ENCODE measurements at places on chromosomes 11 and 22.

DNA sequence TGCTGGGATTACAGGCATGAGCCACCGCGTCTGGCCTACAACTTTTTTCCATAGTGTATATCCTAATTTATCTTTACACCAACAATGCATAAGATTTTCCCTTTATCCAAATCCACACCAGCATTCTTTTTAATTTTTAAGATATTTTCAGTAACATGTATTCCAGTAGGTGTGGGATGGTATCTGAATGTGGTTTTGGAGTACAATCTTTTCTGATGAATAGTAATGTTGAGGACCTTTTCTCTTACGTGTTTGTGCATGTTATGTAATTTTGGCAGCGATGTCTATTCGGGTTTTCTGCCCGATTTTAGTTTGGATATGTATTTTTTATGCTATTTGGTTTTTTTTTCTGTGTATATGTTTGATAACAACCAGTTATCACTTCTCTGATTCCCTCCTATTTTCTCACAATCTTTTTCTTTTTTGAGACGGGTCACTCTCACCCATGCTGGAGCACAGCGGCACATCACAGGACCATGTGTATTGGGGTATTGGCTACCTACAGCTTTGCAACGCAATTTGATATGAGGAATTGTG lies 114.6 kb upstream of the GRK3 start:
- no peak for DNase-seq

- DNase-seq, result no peak
Observed at GRCh38 chr11:94127638-94128037, 1.0 kb upstream of the PANX1 start.

GRCh38 chr11:14300661-14301304 lies 58.2 kb downstream of the RRAS2 start:
- DNase-seq, result peak; percentile 76

- DNase-seq, result peak; percentile 56
Observed at GRCh38 chr22:27135031-27135981, 477.9 kb downstream of the MIAT start.

DNA sequence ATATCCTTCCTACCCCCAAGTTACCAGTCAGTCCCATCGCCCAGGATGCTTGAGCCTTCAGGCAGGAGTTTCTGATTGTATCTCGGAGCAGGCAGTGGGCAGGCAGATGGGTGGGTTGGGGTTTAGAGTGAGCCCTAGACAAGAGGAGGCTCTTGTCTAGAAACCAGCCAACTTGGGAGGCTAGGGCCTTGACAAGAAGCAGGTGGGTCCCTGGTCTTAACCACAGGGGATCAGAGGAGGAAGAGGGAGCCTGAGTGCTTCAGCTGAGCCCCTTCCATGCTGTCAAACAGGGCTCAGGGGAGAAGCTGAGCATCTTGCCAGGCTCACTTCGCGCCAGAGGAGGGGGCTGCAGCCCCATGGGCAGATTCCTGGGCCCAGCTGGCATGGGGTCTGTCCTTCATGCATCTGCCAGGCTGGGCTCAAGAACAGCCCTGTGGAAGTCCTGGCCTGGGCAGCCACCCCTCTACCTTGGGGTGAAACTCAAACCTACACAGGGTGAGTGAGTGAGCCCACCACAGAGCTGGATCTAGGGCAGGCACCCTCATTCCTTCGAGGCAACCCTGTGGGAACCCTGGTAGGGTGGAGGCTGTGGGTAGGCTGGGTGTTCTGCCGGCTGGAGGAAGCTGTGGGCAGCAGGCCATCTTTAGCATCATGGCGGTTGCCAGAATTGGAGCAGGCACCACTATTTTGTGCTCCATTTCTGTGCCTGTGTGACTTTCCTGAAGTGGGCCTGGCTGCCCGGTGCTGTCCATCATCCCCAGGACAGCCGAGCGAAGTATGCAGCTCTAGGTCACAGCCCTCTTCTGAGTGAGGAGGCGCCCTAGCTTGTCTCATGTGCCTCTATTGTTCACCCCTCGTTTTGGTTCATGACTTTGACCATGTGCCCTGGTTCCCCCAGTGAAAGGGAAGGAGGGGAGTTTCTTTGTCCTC lies 108.1 kb downstream of the MORC2 start:
- DNase-seq, result no peak

DNA sequence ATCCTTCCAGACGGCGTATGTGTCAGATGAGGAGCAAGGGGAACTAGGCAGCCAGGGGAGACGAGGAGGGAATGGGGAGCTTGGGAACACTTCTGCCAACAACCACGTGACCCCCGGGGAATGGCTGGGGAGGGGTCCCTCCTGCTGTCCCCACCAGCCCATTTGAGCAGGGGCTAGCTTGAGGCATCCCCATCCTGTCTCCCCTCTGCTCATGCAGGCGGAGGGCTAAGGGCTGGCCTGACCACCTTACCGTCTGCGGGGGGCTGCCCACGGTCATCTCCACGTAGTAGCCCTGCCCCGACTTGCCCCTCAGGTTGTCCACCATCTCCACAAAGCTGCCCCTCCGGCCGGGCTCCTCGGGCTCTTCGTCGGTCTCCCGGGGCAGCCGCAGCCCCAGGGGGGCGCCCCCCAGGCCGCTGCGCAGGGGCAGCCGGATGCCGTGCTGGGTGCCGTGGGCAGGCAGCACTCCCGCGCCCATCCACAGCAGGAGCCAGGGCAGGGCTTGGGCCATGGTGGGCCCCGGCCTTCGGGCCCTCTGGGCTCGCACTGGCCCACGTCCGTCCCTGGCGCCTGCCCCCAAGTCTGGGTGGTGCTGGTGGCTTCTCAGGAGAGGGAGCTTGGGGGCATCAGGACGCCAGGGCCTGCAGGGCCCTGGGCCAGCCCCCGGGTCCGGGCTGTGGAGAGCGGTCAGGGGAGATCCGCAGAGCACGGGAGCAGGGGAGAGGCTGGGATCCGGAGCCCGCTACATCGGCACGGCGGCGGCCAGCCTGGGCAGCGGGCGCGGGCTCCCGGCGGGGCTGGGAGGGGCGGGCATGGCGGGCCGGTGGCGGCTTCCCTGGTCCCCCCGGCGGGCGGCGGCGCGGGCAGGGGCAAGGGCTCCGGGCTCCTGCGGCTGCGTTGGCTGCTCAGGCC lies 515 bp downstream of the BACE1 start:
- no peak for DNase-seq

DNA sequence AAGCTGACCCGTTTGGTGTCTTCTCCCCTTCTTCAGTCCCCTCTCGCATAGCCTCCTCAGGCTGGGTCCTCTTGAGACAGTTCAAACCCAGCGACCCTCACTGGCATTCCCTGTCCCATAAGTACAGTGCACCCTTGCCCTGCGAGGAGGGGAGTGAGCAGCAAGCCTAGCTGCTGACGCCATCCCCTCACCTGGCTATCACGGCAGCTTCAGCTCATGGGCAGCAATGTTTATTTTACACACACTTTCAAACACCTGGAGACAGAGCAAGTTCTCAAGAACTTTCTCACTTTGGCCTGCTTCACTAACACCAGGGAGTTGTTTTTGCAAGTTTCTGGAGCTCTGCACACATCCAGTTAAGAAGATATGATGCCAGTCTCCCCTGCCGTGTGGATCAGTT lies 189.6 kb upstream of the E2F8 start:
- DNase-seq, result no peak

DNA sequence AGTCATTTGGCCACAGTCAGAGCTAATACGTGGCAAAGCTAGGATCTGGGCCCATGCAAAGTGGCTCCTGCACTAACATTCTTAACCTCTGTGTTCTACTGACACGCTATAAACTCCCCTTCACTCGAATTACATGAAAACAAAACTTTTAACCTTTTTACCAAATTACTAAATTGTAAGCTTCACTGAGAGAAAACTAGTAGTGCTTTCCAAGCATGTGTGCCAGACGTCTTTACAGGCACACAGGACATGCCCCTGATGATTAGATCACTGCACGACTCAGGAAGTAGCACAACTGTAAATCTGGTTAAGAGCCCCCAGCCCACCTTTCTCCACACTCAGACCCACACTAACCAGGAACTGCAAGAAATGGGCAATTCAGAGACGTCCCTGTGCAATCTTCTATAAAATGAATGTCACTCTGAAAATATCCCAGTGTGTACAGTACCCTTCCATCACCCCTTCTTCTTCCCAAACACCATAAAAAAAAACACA lies 16.1 kb downstream of the PHF21A start:
- DNase-seq, result no peak

- DNase-seq, result no peak
Observed at GRCh38 chr22:47294576-47294975, 532.1 kb downstream of the TBC1D22A start.

DNA sequence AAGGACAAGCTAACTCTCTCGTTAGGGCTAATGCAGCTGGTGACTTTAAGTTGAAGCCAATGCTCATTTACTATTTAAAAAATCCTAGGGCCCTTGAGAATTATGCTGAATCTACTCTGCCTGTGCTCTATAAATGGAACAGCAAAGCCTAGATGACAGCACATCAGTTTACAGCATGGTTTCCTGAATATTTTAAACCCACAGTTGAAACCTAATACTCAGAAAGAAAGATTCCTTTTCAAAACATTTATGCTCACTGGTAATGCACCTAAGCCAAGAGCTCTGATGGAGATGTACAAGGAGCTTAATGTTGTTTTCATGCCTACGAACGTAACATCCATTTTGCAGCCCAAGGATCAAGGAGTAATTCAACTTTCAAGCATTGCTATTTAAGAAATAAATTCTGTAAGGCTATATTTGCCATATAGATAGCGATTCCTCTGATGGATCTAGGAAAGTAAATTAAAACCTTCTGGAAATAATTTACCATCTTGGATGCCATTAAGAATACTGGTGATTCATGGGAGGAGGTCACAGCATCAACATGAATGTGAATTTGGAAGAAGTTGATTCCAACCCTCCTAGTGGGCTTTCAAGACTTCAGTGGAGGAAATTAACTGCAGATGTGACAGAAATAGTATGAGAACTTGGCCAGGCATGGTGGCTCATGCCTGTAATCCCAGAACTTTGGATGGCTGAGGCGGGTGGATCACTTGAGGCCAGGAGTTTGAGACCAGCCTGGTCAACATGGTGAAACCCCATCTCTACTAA lies 14.5 kb downstream of the XNDC1N start:
- DNase-seq, result peak; percentile 47

DNA sequence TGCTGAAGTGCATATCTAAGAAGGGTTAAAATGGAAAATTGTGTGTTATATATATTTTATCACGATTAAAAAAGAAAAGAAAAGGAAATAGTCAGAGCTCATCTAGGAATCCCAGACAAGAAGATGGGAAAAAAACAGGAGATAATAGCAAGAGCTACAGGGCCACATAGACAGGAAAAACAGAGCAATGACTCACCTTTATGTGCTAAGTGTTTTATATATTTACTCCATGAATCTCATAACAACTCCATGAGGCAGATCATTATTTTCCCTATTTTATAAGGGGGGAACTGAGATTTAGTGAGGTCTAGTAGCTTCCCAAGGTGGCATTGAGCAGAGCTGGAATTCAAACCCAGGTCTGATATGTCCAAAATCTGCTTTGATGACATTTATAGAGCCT lies 18.1 kb upstream of the ELF5 start:
- no peak for DNase-seq

DNA sequence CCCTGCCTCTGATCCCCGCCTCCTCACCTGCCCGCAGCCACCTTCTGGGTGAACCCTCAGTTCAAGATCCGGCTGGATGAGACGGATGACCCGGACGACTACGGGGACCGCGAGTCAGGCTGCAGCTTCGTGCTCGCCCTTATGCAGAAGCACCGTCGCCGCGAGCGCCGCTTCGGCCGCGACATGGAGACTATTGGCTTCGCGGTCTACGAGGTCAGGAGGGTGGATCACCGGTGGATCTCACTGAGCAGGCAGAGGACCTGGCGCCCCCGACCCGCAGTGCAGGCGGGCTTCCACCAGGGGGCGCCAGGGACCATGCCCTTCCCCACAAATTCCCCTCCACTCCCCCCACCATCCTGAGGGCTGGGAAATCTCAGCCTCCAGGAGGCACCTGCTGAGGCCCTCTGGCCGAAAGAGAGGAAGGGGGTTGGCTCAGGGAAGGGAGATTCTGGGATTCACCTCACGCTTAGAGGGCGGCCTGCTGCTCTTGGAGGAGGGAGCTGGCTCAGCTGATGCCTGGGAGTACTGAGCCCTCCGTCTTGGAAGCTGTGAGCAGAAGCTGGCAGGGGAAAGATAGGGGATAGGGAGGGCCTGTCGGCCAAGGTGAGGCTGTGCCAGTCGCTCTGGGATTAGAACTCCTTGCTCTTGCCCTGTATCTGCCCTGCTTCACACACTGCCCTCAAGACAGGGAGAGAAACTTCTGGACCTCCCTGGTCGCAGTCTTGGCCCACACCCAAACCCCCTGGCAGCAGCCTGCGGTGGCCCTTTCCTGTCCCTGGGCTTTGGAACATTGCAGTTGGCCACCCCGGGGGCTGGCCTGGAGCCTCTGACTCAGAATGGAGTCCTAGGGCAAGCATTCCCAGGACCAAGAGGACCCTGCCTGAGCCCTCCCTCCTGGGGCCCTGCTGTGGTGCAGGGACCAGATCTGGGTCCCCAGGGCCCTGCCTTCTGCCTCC lies 23.2 kb downstream of the CAPN1 start:
- peak; percentile 21 for DNase-seq

- peak; percentile 81 for DNase-seq
Observed at GRCh38 chr11:1875093-1875850, 16.4 kb downstream of the PRR33 start.

- no peak for DNase-seq
Observed at GRCh38 chr22:38009000-38009806, 24.8 kb upstream of the SOX10 start.

DNA sequence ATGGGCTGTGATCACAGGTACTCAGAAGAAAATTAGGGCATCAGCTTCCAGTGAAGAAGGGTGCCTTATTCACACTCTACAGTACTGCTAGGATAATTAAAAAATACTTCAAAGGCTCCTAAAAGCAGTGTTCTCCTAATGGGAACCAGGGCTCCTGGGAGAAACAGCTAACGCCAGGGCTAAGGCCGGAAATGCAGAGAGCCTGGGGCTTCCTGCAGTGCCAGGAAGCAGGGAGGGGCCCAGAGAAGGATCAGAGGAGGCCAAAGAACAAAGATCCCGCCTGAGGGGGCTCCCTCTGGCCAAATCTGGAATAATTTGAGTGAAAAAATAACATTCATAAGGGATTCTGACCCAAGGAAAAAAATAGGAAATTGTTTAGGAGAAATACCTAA lies 27.5 kb downstream of the TOLLIP start:
- DNase-seq, result no peak

DNA sequence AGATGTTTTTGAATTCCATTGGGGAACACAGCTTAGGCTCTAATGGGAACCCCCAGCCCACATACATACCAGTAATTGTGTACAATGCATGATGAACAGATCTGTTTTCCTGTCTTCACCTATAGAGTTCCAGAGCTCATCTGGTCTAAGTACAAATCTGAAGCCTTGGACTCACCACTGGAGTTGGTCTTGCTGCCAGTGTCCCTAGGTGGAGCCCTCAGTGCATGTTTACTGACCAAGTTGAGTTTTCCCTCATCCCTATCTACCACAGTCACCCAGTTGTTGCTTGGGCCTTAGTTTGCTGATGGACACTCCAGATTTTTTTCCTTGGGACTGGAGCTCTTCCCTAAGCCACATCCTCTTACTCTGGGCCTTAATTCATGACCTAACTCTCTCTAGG lies 159.2 kb upstream of the DDI1 start:
- DNase-seq, result no peak

Measured in myocyte (in vitro differentiated cells).